ENCODE measurements at places on chromosomes 6 and 20.

- DNase-seq, result no peak
Observed at GRCh38 chr6:80331522-80331921, 225.1 kb downstream of the BCKDHB start.

- no peak for DNase-seq
Observed at GRCh38 chr6:97919631-97920030, 636.6 kb upstream of the MMS22L start.

- peak; percentile 53 for DNase-seq
Observed at GRCh38 chr6:31203345-31203979, 33.0 kb upstream of the POU5F1 start.

- DNase-seq, result no peak
Observed at GRCh38 chr6:158539881-158540280, 20.0 kb upstream of the TMEM181 start.

DNA sequence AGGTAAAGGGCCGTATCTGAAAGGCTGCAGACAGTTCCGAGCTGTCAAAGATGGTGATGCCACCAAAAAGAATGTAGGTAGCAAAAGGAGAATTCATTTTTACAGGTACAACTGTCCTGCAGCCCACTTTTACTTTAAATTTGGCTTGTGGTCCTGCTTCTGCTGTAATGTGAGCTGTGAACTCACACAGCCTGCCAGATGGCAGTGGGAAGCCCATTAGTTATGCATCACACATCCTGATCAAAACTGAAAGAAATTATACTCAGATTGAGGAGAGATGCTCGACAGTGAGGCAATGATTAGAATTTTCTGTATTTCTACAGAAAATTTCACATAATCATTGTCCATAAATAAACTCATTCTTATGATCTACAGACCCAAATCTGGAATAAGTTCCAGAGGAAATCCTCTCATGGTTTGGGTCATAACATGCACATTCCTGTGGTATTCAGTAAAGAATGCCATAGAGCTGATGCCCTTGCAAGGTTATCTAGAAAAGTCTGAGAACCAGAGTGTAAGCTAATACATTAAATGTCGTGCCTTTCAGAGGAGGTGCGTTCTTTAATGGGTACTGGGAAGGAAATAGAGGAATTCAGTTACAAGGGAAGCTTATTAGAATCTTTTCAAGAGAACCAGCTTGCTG, 23.9 kb upstream of the E2F3 start:
- no peak for DNase-seq

- no peak for DNase-seq
Observed at GRCh38 chr20:41074441-41074840, 45.8 kb downstream of the TOP1 start.

- DNase-seq, result no peak
Observed at GRCh38 chr6:18070486-18070885, 52.0 kb downstream of the NHLRC1 start.

- peak; percentile 60 for DNase-seq
Observed at GRCh38 chr20:57680131-57680716, 29.6 kb downstream of the PMEPA1 start.

GRCh38 chr6:157867155-157867559, 44.1 kb downstream of the SNX9 start:
- DNase-seq, result no peak

- no peak for DNase-seq
Observed at GRCh38 chr6:113646701-113647100, 210.4 kb upstream of the MARCKS start.

DNA sequence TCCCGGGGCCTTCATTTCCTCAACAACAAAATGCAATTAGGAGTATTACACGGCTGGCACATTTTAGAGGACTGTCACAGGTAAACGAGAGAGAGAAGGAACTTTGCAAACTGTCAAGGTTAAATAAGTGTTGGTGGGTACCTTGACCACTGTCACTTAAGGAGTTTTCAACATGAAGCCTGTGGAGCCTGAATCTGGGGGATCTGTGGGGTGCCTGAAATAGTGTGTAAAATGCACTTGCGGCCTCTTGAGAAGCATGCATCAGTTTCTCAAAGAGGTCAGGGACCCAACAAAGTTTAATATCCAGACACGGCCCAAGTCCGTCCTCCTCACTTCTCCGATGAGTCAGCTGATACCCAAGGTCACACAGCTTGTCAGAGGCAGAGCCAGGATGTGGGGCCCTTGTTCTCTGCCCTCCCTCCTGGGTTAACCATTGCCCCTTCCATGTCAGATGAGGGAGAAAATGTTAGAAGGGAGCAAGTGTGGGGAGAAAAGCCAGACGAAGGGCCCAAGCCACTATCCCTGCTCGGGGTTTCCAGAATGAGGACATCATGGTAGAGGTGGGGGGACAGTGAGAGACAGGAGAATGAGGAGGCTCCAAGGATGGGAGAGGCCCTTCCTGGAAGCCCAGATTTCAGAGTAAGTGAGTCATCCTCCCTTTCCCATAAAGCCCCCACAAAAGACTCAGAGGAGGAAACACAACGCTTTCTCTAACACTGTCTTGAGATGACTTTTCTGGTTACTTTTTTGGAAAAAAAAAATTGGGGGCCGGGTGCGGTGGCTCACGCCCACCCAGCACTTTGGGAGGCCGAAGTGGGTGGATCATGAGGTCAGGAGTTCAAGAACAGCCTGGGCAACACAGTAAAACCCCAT, 42.2 kb downstream of the C6orf132 start:
- no peak for DNase-seq

DNA sequence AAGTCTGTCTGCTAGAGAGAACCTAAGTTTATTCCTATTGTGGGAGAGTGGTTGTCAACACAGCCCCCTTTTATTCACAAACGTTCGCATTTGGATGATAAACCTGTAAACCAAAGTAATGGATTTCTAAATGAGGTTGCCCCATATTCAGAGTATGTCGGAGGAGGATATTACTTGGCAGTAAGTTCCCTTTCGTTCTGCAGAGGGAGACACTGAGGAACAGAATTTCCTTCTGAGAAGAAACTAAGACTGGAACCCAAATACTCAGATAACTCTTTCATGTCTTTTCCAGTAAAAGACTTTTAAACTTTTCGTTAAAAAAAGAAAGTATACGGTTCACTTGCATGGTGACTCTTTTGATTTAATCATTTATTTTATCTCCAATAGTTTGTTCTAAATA, 754.6 kb upstream of the MMS22L start:
- no peak for DNase-seq

GRCh38 chr6:121794630-121795029, 359.2 kb downstream of the GJA1 start:
- no peak for DNase-seq

DNA sequence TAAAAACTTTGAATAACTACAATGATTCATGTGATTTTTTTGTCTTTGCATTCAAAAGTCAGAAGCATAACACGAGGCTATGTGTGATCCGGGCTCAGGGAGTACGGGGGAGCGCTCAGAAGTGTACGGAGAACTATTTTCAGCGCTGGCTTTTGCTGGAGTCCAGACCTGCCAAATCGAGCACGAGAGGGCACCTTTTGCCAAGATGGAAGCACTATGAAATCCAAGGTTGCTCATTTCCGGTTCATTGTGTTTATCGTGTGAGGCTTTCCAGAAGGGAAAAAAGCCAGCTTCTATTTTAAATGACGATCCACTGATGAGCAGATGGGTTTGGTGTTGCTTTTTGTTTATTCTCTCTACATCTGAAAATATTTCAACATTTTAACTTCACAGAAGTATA, 11.3 kb downstream of the RAMACL start:
- no peak for DNase-seq

- DNase-seq, result no peak
Observed at GRCh38 chr6:28711788-28712341, 186.2 kb downstream of the GPX5 start.

DNA sequence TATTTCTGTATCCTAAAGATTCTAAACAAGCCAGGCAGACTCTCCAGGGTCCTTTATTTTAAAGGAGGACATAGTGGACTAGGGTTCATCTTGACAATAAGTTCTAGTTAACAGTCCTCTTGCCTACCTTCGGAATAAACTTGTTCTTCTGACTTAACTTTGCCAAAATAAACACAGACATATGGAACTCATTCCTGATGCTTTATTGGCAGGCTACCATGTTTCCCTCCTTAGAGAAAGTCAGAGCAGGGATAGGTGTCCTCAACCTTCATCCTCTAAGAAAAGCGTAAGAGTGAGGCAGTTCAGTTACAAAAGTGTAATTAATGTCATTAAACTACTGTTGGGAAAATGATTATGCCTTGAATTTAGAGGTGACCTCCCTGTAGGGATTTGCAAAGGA, 46.9 kb upstream of the NRSN1 start:
- DNase-seq, result no peak

Measured in germinal center (tissue), 1 donor.